ENCODE measurements at places on chromosomes 6 and 20. TPM values are rescaled to one million over a fixed set of nuclear protein-coding genes. Genes with fewer than 3 reads are reported as not detected.

The TTBK1 gene
- 0.23 TPM for polyA plus RNA-seq

The LY6G6F gene
- polyA plus RNA-seq: not detected

The TBC1D32 gene
- polyA plus RNA-seq: 0.53 TPM

The BMP5 gene
- 4.1 TPM for polyA plus RNA-seq

The ABHD16B gene
- polyA plus RNA-seq: 0.72 TPM

The ERVFRD-1 gene
- polyA plus RNA-seq: not detected

The LST1 gene
- 5.2 TPM for polyA plus RNA-seq

The DBNDD2 gene
- polyA plus RNA-seq: 423 TPM

The SCRT2 gene
- not detected for polyA plus RNA-seq

The SCUBE3 gene
- 2.4 TPM for polyA plus RNA-seq

The MRPL2 gene
- polyA plus RNA-seq: 142 TPM

The SLC2A10 gene
- polyA plus RNA-seq: 1.4 TPM

The GJE1 gene
- not detected for polyA plus RNA-seq

The TMEM30A gene
- 54.2 TPM for polyA plus RNA-seq

The GRM1 gene
- 0.91 TPM for polyA plus RNA-seq

The IRF4 gene
- polyA plus RNA-seq: 0.29 TPM

The SPACA1 gene
- polyA plus RNA-seq: not detected

The SNAP25 gene
- polyA plus RNA-seq: 0.10 TPM

The CST5 gene
- not detected for polyA plus RNA-seq

The WFDC12 gene
- not detected for polyA plus RNA-seq

The PABPC1L gene
- polyA plus RNA-seq: 2.8 TPM

The KCNQ2 gene
- polyA plus RNA-seq: not detected

The MRS2 gene
- 36.2 TPM for polyA plus RNA-seq

The PDE10A gene
- 4.2 TPM for polyA plus RNA-seq

The HCRTR2 gene
- not detected for polyA plus RNA-seq

The GUCA1A gene
- polyA plus RNA-seq: not detected

The SYNDIG1 gene
- polyA plus RNA-seq: 8.4 TPM

The ZNF391 gene
- 0.73 TPM for polyA plus RNA-seq

The FAM83B gene
- 0.08 TPM for polyA plus RNA-seq

The GSTA3 gene
- not detected for polyA plus RNA-seq

The PDYN gene
- not detected for polyA plus RNA-seq

The C6orf120 gene
- 20.2 TPM for polyA plus RNA-seq

The C6orf141 gene
- polyA plus RNA-seq: 0.42 TPM

The FAM209B gene
- polyA plus RNA-seq: 0.50 TPM

The FABP7 gene
- 0.17 TPM for polyA plus RNA-seq

The EPHA7 gene
- 1.5 TPM for polyA plus RNA-seq

The ZNF343 gene
- 5.6 TPM for polyA plus RNA-seq

The HLA-DPA1 gene
- polyA plus RNA-seq: 18.2 TPM

The TCP11 gene
- polyA plus RNA-seq: 0.04 TPM

The FAM162B gene
- 4.5 TPM for polyA plus RNA-seq

The PTGIS gene
- 7.3 TPM for polyA plus RNA-seq

The C6orf163 gene
- polyA plus RNA-seq: 0.50 TPM
